ENCODE measurements at places on chromosomes 3 and 15.

DNA sequence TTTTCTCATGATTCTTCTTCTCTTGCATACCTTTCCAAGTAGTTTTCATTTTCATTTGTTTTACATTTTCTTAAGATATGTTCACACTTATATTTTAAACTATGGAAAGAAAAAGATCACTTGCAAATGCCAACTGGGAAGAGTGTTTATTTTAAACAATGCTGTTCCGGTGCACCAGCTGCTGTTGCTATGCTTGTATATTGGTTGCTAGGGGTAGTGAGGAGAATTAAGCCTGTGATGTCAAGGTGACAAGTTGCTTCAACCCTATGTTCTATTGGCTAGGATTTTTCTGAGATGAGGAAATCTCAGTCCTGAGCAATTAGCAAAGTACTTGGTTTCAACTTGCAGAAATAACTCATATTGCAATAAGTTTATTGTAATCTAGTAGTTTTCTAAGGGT lies 500.1 kb downstream of the MFSD1 start:
- DNase-seq = no peak

DNA sequence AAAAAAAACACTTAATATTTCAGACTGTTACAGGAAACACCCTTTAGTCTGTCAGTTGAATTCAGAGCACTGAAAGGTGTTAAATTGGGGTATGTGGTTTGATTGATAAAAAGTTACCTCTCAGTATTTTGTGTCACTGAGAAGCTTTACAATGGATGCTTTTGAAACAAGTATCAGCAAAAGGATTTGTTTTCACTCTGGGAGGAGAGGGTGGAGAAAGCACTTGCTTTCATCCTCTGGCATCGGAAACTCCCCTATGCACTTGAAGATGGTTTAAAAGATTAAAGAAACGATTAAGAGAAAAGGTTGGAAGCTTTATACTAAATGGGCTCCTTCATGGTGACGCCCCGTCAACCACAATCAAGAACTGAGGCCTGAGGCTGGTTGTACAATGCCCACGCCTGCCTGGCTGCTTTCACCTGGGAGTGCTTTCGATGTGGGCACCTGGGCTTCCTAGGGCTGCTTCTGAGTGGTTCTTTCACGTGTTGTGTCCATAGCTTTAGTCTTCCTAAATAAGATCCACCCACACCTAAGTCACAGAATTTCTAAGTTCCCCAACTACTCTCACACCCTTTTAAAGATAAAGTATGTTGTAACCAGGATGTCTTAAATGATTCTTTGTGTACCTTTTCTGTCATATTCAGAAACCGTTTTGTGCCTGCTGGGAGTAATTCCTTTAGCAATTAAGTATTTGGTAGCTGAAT lies 17.9 kb downstream of the TMEM43 start:
- no peak for DNase-seq

GRCh38 chr15:68305420-68305871 lies 27.9 kb downstream of the FEM1B start:
- no peak for DNase-seq

GRCh38 chr15:64051407-64052259 lies 5.3 kb upstream of the DAPK2 start:
- no peak for DNase-seq

DNA sequence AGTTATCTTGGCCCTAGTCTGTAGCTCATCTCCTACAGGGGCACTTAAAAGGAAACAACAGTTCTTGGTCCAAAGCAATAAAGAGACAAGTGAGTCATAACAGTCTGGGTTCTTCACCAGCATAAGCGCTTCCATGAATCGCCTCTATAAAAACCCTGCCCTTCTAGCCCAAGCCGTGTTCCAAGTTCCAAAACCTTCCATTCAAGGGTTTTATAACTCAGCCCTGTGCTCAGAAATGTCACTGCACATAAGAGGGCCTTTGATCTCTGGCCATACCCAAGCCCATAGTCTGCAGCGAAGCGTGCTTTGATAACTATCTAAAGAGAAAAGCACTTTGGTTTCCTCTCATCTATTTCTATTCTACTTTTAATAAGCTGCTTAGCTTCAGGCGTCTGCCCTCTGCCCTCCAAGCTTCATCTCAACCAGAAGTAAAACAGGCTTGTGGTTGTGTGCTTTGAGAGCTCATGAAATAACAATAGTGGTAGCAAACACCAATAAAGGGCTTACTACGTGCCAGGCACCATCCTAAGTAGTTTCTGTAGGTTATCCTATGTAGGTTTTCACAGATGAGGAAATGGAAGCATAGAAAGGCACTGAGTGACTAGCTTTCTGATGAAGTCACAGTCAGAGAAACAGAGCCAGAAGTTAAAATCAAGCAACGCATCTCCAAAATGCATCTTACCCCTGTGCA lies 64.0 kb upstream of the AKAP13 start:
- peak; percentile 41 for DNase-seq

GRCh38 chr3:65597226-65597951 lies 441.3 kb downstream of the MAGI1 start:
- DNase-seq = no peak

GRCh38 chr3:50450209-50450921 lies 53.1 kb downstream of the CACNA2D2 start:
- peak; percentile 85 for DNase-seq

DNA sequence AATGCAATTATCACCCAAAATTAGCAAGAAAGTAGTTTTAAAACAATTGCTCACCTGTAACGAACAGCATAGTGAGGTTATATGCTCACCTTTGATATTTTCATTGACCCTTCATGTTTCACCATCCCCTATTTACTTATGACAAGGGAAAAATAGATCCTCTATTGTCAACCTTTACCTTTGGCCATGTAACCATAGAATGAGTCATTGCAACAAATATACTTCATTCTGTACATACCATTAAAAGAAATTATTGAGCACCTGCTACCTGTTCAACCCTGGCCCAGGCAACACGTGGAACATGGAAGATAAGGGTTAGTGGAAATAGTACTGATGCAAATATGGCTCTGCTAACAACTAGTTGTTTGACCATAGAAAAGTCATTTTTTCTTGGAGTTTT lies 20.2 kb downstream of the LSAMP start:
- DNase-seq = no peak

GRCh38 chr3:19641408-19641807 lies 292.6 kb downstream of the EFHB start:
- DNase-seq = no peak

DNA sequence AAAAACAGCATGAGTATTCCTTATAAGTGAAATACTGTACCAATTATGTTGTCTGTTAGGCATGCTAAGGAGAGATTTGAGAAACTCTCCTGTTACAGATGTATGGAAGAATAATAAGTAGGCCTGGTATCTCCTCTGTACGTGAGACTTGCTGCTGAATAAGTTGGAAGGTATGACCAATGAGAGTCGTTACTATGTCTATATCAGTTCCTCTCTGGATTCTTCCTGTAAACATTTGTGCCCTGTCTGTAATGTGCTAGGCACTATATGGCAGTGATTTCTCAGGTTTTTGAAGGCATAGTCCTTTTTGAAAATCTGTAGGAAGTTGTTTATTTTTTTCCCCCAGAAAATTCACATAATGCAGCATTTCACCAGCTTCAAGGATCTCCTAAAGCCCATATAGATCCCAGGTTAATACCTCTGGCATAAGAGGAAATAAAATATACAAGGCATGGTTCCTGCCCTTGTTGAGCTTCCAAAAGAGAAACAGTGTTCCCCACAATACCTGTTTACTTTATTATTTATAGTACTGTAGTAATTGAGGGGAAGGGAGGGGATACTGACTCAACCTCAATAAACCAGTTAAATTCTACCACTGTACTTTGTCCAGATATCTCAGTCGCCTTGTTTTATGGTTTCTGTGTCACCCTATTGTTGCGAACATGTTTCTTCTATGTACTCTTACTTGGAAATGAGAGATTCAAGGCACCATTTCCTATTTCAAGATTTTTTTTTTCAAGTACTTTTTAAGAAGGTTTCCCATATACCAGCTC lies 28.6 kb downstream of the MAP2K5 start:
- no peak for DNase-seq

DNA sequence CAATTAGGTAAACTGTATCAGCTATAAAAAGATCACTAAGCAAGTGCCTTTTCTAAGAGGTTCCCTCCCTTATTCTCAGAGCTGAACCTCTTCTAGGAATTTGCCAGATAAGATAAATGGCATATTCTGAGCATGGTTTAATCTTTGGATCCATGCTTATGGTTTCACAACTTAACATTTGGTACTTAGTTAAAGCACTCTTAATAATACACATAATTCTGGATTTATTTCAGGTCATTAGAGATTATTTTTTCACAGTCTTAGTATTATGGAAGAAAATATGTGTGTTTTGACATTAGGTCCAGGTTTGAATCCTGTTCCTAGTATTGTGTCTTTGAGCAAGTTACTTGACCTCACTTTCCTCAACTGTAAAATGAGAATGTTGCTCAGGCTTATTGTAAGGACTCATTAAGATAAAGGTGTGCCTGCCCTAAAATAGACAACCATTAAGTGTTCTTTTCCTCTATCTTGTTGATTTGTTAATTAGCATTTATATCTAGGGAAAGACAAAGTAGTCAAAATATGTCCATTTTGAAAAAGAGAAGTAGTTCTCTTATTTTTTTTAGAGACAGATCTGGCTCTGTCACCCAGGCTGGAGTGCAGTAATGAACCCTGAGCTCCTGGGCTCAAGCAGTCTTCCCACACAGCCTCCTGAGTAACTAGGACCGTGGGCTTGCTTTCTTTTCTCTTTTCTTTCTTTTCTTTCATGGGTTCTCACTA lies 43.4 kb downstream of the TSC22D2 start:
- DNase-seq = no peak

DNA sequence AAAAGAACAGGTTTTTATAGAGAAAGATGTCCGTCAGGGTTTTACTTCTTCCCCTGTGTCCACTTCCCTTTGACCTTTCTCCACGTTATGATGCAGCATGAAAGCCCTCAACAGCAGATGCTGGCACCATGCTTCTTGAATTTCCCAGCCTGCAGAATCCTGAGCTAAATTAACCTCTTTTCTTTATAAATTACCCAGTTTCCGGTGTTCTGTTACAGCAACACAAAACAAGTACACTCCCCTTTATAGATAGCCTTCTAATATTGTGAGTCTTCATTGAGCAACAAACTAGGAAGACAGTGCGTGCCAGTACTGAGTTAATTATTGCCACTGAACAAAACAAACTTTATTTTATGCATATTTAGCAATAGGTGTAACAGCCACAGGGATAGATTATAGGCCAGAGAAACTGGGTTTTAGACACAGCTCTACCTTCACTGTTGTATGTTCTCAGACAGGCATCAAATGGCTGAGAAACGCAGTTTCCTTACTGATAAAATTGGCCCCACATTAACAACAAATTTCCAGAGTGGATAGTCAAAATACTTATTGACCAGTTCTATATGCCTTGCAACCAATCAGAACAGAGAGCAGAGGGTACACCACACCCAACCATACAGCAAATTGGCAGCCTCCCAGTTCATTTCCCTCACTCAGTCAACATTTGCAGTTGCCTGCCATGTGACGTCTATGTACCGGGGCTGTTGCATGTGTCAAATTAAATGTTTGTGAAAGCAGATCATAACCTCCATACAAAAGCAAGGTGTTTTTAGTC lies 14.4 kb upstream of the TBL1XR1 start:
- DNase-seq = no peak

DNA sequence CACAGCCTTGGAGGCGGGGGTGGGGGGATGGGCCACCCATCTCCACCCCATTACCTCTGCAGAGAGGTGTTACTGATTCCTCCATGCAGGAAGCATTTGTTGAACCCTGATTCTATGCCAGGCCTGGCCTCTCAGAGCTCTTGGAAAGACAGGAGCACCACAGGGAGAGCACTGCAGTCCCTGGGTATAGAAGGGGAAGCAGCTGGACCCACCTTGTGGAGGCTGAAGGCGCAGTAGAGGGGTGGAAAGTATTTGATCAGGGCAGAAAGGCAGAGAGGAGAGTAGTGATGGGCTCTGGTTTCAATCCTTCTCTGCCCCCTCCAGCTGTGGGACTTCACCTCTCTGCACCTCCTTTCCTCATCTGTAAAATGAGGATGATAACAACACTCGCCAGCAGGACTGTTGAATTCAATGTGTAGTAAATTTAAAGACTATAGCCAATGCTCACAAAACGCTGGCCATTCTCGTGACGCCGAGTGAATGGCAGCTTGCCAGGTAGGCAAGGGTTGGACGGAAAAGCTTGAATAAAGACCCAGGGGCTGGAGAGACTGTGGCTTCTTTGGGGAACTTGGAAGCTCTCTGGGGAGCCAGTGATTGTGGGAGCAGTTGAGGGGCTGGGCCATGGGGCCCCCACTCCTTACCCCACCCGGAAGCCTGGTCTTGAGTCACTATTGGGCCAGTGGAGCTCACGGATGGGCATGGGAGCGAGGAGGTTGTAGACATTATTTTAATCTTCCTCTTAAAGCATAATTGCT lies 8.0 kb upstream of the CCDC33 start:
- no peak for DNase-seq

DNA sequence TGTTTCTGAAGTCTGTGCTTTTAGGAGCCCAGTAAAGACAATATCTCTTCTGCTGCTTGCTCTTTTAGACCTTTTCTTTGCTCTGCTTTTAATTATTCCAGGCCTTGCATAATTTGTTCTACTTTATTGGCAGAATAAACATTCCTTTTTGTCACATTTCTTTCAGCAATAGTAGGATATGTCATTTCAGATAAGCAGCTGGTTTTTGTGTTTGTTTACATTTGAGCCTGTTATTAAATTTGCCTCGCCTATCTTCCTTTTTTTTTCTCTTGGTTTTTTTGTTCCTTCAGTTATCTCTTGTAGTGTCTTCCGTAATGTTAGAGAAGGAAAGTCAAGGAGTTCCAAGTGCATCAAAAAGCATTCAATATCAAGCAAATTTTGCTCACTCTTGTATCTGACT lies 16.4 kb downstream of the ZNF654 start:
- DNase-seq = no peak

DNA sequence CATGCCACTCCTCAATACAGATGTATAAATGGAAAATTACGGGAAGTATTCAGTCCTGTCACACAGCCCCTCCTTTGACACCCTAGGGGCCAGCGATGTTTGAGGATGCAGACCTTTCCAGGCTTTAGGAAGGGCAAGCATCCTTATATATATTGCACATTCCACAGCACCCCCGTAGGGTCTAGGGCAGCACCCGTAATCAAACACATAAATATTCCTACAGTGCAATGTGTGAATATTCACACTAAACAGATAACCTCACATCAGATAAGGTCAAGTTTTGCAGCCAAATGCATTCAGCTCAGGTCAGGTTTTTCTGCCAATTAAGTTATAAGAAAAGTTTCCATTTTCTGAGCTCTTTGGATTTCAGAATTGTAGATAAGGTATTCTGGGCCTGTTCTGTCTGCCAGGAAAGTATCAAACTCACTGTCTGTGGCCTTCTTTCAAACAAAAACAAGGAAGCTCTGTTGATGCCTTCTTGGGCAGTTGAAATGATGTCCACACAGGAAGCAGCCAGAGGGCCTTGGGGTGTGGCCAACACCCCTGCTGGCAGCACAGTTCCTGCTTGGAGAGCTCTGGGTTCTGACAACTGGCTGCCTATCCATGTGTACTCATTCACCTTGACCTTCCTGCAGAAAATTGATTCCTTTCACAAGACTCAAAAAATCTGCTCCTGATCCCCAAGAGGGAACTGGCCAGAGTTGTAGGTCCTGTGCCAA lies 427.0 kb downstream of the NTRK3 start:
- no peak for DNase-seq

DNA sequence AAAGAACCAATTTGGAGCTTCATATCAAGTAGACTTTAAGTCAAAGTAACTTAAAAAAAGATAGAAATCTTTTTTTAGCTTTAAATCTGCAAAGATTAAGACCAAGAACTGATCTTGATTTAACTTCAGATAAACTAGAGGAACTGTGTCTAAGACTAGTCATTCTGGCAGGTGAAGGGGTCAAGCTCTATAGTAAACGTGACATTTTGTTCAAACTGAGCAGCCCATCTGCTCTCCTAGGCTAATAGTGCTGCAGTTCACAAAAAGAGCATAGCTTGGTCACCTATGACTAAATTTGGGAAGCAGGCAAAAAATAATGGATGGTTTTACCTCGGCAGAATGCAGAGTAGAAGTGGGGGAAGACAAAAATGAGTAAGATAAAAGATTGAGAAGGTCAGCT lies 168.8 kb upstream of the ALCAM start:
- DNase-seq = no peak
